Psoas muscle (tissue), 8 donors: ENCODE measurements at places on chromosomes 7 and 10. TPM values are rescaled to one million over a fixed set of nuclear protein-coding genes. Genes with fewer than 3 reads are reported as not detected.
A peak's percentile ranks its signal among the peaks of the same experiment; 100 is the strongest.

AZGP1 gene
- total RNA-seq: 0.50 TPM

DNA sequence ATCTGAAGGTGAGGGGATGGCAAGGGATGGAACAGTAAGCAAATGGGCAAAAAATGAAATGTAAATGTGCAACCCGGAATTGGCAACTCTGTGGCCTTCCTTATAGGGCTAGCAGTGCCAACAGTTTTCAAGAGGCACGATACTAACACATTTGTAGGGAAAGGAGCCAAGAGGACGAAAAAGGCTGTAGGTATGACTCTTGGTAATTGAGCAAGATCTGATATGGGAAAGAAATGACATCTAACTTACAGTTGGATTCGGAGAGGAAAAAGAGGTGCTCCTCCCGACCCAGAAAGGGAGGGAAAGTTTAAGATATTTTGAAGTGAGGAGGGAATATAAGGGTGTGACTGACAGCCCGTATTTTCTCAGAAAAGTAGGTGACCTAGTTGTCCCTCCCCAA lies 2.1 kb upstream of the CREM start:
- no peak for DNase-seq

FOXP2 gene
- total RNA-seq: 6.5 TPM

DNA sequence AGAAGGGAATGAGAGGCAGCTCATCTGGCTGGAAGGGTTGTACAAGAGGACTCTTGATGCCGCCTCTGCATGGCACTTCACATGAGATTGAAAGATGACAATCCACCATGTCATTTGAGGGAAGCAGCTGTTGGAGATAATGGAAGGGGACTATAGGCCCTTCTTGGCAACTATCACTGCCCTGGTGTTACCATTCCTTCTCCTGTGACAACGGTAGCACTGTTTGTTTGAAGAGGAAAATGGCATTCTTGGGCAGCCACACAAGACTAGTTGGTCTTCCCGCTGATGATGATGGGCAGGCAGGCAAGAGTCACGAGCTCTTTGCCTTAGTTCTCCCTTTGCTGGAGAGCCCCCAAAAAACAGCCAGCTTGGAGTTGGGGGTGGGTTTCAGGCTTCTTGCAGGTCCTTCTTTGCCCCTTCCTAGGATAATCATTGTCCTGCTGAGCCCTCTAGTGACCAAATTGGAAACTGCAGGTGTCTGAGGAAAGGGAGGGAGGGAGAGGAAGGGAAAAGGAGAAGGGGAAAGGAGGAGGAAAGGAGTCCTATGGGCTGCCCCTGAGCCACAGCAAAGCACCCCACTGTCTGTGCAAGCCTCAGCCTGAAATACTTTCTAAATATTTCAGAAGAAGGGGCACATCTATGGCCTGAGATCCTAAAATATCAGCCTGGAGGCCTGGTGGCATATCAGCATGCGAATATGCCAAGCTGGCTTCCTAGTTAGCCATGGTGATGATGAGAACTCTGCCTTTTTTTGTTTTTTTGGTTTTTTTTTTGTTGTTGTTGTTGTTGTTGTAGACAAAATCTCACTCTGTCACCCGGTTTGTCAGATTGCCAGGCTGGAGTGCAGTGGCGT lies 165.6 kb upstream of the KMT2E start:
- DNase-seq: no peak

DNA sequence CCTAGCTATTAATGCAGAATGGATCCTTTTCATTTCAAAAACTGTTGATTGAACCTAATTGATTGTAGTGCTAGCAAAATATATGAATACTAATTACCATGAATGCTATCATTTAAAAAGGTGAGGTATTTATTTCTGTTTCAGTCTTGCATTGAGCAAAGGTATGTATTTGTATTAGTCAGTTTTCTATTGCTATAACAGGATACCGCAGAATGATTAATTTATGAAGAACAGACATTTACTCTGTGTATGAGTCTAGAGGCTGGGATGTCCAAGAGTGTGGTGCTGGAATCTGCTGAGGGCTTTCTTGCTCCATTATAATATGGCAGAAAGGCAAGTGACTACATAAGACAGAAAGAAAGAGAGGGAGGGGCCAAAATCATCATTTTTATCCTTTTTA lies 199.2 kb downstream of the KIF20B start:
- DNase-seq: no peak

CNPY1 gene
- not detected for total RNA-seq

DNA sequence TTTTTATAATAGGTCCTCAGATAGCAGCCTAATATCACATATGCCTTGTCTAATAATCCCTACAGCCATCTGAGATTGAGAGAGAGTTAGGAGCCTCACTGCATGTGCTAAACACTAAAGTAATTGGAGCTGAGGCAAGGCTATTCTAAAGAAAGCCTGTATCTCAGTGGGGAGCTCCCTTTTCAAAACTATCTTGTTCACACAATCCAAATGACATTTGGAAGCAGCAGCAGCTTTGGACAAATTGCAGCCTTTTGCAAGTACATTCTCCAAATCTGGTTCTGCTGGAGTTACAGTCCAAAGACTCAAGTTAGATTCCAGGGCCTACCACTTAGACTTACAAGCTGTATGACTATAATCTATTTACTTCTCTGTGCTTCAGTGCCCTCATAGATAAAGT lies 104.5 kb downstream of the MACC1 start:
- no peak for DNase-seq

TLX1 gene
- not detected for total RNA-seq

- DNase-seq: no peak
Measured at GRCh38 chr10:21431799-21432198, 93.7 kb downstream of the SKIDA1 start.

PNLIP gene
- total RNA-seq: not detected

- peak; percentile 49 for DNase-seq
Measured at GRCh38 chr10:71757399-71757922, 15.9 kb downstream of the VSIR start.

- DNase-seq: no peak
Measured at GRCh38 chr7:157635148-157635500, 298.3 kb downstream of the DNAJB6 start.

SLC35G1 gene
- 2.3 TPM for total RNA-seq

GRCh38 chr7:129789000-129789399 lies 163.8 kb downstream of the UBE2H start:
- no peak for DNase-seq

DNA sequence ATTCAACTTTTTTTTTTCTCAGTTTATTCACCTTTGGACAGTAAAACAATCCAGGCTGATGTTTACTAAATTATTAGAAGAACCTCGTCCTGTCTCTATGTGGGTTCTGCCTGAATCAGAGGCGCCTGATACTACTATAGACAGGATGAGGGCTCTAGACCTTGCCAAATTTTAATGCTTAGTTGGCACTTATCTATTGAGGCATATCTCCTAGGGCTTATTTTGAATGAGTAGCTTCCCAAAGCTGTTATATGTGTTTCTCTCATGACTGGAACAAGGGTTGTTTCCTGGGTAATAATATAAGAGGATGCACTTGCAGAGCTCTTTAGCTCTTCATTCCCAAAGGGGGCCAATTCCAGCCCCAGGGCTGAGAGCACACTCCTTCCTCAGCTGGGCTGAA lies 23.6 kb downstream of the HECW1 start:
- DNase-seq: no peak

FGFR2 gene
- 0.36 TPM for total RNA-seq

- DNase-seq: no peak
Measured at GRCh38 chr10:131474416-131474815, 162.9 kb upstream of the TCERG1L start.

GRCh38 chr7:43671521-43671920 lies 57.8 kb downstream of the COA1 start:
- no peak for DNase-seq

DNA sequence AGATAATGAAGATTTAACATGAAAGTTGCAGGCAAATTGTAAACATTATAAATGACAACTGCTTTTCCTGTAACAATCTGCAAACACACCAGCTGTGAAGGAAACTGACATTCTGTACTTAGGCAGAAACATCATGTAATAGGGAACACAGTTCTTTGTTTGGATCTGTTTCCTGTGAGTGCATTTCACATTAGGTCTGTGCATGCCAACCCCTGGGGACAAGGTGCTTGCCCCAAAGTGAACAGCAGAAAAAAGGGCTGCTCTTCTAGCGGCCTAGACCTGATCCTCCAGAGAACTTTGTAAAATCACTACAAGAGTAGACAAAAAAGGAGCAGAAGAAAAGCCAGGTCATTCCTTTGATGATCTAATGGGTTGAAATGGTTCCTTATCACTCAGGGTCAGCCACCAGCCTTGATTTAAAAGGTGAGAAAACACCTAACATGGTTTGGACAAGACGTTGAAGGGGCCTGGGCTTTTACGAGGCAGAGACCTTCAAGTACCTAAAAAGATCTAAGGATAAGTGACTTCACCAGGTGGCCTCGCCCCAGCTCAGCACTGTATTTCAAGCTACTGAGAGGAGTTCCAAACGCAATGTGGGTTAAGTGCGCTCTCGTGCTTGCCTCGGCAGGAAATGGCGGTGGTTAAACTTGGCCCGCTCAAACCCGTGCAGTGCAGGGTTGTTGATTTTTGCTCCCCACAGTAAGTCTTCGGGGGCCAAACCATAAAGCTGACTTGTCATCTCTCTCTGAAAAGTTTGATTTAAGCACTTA lies 249.7 kb downstream of the CREB5 start:
- no peak for DNase-seq

TACC2 gene
- total RNA-seq: 439 TPM

DNA sequence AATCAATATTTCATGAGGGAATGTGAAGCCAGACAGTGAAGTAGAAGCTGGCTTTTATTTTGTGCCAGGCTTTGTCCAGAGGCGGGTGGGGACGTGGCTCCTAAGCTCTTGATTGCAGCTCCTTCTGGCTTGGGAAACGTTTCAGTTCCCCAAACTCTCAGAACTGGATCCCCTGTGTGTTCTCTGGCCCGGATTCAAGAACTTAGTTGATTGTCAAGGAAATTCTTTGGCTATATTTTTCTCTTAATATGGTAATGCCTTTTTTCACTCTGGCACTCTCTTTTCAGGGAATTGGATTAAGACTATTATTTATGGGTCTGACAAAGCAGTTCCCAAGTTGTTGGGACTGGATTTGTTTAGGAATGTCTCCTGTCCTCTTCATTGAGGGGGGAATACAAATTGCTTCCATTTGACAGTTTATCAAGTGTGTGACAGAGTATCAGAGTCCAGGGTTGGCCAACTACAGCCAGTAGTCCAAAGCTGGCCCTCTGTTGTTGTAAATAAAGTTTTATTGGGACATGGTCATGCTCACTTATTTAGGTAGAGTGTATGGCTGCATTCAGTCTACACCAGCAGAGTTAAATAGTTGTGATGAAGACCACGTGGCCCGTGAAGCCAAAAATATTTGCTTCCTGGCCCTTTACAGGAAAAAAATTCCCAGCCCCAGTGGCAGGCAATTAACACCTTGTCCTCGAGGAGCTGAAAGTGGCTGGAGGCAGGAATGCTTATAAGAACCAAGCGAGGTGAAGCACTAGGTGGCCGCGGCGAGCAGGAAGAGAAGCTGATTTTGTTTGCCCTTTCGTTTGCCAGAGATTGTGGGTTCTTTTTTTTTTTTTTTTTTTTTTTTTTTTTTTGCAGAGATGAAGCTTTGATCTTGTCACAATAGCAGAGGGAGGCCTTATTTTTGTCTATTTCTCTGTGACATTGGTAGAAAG lies 34.3 kb downstream of the HTRA1 start:
- DNase-seq: no peak

MXI1 gene
- 36.0 TPM for total RNA-seq

GRCh38 chr10:61701055-61701705 lies 38.5 kb downstream of the CABCOCO1 start:
- no peak for DNase-seq

LEP gene
- total RNA-seq: 0.30 TPM
